ENCODE measurements at places on chromosomes 1 and 21.

DNA sequence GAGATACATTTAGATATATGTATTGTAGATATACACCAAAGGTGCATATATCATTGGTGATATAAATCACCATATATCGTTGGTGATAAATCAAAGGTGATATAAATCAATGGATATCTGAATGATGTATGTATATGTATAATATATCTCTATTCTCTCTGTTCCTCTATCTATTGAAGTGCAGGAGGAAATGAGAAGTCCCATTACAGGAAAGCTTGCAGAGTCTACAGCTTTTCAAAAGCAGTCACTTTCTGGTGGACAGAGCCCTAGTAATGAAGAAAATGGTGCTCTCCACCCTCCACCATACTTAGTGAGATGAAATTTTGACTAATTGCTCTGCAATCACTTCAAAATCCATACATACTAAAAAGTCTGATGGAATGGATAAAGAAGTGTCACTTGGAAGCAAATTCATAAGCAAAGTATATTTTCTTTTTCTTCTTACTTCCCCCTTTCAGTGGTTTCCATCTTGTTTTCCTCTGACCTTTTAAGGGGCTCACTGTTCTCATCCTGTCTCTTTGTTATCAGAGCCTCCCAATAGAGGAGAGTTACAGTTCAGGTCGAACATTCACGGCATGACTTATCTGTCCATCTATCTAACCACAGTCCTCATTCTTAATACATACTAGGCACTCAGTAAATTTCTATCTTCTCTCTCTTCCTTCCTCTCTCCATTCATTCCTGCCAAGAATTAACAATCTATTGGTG, 227.2 kb downstream of the KCNJ6 start:
- no peak for DNase-seq

- DNase-seq, result no peak
Measured at GRCh38 chr1:1115136-1115785, 628 bp downstream of the C1orf159 start.

DNA sequence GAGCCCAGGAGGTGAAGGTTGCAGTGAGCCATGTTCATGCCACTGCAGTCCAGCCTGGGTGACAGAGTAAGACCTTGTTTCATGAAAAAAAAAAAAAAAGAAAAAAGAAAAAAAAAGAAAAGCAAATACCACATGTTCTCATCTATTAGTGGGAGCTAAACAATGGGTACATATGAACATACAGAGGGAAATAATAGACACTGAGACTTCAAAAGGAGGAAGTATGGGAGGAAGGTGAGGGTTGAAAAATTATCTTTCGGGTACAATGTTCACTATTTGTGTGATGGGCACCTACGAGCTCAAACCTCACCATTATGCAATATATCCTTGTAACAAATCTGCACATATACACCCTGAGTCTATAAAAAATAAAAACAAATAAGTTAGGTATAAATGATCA, 6.4 kb downstream of the ITGB3BP start:
- DNase-seq, result no peak

DNA sequence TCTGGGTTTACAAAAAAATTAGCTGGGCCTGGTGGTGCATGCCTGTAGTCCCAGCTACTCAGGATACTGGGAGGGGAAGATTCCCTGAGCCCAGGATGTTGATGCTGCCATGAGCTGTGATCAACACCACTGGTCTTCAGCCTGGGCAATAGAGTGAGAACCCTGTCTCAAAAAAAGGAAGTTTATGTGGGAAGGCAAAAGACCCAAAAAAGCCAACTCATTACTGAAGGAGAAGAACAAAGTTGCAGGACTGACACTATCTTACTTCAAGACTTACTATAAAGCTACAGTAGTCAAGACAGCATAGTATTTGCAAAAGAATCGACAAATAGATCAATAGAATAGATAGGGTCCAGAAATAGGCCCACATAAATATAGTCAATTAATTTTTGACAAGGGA, 9.2 kb upstream of the PTGS2 start:
- DNase-seq, result no peak

DNA sequence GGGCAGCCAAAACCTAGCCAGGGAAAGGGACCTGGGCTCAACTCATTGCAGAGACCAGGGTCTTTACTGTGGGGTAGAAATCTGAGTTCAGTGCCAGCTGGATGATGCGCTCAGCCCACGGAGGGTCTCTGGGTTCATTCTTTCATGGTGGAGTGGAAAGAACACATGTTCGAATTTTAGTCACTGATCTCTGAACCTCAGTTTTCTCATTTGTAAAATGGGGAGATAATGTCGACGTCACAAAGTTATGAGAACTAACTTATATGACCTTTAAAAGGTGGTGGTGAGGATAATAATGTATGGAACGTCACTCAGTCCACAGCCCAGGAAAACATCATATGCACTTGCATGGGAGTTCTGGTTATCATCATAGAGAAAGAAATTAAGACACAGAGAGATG, 1.2 kb upstream of the TAL1 start:
- no peak for DNase-seq

Measured in right renal cortex interstitium (tissue), 3 donors.